ENCODE measurements at places on chromosomes 2 and 18. TPM values are rescaled to one million over a fixed set of nuclear protein-coding genes. Genes with fewer than 3 reads are reported as not detected.

DNA sequence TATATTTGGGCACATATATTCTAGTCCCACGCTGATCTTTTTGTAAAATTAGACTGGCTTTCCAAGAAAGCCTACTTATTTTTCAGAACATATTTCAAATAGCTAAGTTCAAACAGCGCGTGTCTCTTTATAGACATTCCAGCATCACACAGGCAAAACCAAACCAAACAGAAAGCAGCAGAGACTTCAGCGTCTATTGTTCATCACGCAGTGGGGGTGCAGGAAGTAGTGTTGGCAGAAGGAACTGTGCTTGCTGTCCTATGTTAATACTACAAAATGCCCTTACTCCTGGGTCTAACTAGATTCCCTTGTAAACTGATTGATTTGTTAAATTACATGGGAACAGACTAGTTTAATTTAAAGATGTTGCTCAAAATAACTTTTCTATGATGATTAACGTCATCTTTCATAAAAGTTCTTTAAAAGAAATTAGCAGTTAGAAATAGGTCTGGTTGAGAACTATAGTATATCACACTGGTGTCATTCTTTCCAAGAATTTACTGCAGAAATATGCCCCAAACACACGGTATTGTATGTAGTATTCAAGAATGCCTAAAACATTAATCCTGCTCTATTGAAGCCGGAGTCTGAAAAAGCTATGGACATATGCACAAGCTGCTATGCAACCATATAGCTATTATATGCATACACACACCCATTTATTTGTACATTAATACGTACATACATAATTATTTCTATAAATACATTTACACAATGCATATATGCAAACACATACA, 436.3 kb downstream of the CBLN2 start:
- DNase-seq, result no peak

DNA sequence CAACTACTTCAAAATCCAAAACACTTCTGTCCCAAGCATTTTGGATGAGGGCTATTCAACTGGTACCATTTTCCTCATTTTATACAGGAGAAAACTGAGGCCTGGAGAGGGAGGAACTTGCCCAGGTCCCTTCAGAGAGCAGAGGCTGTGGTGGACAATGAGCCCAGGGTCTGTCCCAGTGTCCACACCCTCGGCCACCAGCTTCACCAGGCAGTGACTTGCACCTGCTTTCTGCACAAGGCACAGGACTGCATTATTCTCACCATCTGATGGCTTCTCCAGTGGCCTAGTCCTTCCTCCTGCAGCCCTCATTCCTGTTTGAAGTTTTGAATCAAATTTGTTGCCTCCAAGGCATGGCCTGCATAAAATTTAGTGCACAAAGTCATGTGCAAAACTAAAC, 53.3 kb downstream of the RNF144A start:
- DNase-seq, result no peak

GRCh38 chr18:48800876-48801727, 149.7 kb downstream of the SMAD7 start:
- no peak for DNase-seq

DNA sequence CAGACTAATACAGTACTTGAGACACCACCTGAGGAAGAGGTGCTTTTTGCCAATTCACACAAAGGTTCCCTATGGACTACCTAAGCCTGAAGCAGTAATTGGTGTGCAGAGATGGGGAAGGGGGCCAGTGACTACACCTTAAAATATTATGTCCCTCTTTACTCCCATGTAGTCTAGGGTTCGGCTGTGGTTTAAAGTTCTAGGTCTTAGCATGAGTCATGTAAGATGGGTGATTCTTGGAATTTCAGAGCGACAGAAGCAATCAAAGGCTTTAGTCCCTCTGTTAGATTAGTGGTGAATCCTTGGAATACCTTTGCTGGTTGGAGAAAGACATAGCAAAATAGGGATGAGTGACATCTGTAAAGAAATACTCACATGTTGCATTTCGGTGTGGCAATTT, 14.3 kb upstream of the CCDC85A start:
- DNase-seq, result no peak

DNA sequence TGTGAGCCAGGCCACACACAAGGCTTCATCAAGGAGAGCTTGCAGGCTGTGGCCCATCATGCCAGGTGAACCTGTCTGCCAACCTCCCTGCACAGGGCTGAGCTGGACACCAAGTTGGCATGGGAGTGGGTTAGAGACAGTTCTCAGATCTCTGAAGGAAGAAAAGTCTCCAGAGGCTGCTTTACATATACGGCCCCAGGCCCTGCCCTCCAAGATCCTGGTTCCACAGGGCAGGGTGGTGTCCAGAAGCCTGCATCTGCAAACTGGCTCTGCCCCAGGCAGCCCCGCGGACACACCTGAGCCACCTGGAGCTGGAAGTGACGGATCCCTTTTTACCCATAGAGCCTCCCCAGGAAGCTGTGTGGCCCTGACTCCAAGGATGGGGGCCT, 24.2 kb upstream of the HES6 start:
- no peak for DNase-seq

DNA sequence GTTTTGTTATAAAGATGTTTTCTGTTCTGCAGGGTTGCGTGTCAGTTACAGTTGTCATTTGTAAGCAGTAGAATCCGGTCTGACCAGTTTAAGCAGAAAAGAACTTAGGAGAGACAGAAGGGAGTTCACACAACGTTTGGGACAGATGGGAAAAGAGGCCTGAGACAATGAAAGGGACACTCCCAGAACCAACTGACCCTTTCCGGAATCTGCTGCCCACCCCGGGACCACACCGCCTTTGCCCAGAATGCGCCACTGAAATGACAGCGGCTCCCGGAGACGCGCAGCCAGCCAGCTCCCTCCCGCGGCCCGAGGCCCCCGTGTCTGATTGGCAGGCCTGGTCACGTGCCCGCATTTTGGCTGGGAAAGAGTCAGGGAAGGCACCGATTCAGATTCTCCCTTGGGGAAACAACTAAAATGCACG, 244.6 kb downstream of the BCL2 start:
- peak; percentile 80 for DNase-seq

DNA sequence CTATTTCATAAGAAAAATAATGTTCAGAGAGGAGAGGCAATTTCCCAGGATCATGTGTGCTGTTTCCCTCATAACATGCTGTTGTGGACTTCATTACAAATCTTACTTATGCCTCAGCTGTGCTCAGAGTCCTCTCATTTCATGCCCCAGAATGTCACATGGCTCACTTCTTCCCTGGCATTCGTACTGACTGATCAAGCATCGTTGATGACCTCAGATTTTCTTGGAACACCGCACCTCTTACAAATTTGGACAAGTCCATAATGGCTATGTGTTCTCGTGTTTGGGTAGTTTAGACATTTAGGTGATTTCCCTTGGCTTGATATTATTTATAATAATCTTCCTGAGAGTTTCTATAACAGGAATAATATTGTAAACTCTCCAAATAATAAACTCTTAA, 32.9 kb downstream of the SERPINB7 start:
- DNase-seq, result no peak

- DNase-seq, result no peak
Measured at GRCh38 chr2:45872211-45872610, 220.7 kb downstream of the PRKCE start.

DNA sequence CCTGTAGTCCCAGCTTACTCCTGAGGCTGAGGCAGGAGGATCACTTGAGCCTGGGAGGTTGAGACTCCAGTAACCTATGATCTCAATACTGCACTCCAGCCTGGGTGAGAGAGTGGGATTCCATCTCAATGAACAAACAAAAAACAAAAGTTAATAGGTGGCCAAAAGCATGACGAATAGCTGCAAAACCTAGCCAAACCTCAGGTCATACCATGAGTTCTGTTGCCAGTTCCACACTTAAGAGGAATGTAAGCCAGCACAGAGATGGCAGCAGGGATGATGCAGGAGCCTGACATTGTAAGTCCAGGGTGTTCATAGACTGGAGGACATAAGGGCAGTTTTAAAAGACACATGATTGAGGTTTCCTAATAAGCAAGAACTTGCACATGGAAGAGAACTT, 55.3 kb upstream of the RMDN2 start:
- DNase-seq, result no peak

- no peak for DNase-seq
Measured at GRCh38 chr2:15134957-15135356, 426.2 kb downstream of the NBAS start.

- DNase-seq, result no peak
Measured at GRCh38 chr18:46134920-46135675, 30.9 kb downstream of the HAUS1 start.

DNA sequence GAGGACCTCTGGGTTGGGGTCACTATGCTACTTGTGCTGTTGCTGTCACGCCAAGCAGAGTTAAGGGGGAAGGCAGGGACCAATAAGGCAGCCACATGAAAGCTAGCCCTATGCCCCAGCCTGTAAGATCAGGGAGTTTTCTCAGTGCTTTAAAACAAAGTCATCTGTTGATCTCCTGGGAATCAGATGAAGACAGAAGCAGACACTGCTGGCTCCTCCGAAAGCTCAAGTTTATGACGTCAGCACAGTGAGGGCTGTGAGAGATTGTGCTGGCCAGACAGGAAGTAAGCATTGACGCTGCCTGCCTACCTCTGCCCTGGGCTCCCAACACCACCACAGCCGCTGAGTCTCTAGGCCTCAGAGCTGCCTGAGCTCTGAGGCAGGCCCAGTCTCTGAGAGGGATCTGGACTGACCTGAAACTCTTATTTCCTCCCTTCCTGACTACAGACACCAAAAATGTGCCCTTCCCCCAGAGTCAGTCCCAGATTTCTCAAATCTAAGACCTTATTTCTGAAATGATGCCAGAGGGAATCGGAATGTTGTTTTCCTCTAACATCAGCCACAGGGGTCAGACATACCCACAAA, 118.1 kb upstream of the EPAS1 start:
- no peak for DNase-seq

- no peak for DNase-seq
Measured at GRCh38 chr18:9700261-9700796, 7.8 kb upstream of the RAB31 start.

The NBEAL1 gene
- total RNA-seq, result 33.0 TPM

The UNC80 gene
- total RNA-seq, result 0.55 TPM

The DNAJC5G gene
- total RNA-seq, result 0.18 TPM

All from mesothelial cell of epicardium (in vitro differentiated cells).